ENCODE measurements at places on chromosomes 6 and 20.

GRCh38 chr20:19121463-19121862, 91.0 kb upstream of the SLC24A3 start:
- peak; percentile 14 for DNase-seq

DNA sequence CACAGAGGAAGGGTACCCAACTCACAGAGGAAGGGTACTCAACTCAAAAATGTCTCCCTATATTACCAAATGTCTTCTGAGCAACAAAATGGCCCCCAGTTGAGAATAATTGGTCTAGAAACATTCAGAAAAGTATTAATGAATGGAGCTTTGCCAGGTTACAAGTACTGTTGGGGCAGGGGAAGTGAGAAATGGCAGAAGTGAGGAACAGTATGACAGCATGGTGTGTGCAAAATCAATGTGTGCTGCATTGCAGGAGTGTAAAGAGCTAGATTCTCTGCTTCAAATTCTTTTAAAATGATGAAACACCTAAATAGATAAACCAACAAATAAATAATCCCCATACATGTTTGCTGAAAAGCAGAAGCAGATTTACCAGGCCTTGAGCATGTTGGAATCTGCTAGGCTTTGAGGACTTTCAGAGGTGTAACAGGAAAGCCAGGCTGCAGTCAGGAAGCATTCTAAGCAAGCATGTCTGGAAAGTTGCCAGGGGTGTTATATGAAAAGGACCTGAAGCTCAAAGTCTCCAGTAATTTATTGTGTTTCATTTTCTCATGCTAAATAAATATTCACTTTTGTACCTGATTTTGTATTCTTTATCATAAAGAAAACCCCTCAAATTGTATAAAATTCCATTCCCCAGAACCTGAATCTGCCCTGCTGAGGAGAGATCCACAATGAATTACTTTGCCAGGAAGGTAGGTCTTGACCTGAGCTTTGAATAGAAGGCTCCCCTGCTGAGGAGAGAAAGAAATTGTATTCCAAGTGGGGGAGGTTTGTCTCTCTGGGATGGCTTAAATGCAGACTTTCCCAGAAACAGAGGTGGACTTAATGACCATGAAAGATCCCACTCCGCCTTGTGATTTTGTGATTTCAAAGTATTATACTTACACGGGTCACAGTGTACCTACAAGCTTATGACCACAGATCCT, 265.0 kb upstream of the MARCKS start:
- peak; percentile 30 for DNase-seq

GRCh38 chr20:58331961-58332551, 22.5 kb downstream of the RAB22A start:
- no peak for DNase-seq

- peak; percentile 57 for DNase-seq
These were observed 20.1 kb upstream of the MTCL3 start for GRCh38 chr6:127539272-127539671.

GRCh38 chr20:35617397-35618262, 2.0 kb downstream of the SPAG4 start:
- peak; percentile 76 for DNase-seq

GRCh38 chr20:3101737-3102574, 17.4 kb upstream of the AVP start:
- peak; percentile 70 for DNase-seq

DNA sequence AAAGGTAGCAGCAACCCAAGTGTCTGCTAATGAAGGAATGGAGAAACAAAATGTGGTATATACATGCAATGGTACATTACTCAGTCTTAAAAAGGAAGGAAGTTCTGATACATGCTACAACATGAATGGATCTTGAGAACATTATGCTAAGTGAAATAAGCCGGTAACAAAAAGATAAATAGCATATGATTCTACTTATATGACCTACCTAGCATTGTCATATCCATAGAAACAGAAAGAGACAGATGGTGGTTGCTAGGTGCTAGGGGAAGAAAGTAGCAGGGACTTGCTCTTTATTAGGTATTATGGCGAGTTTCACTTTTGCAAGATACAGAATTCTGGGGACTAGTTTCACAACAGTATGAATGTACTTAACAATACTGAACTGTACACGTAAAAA, 46.6 kb downstream of the UBR2 start:
- DNase-seq = no peak

DNA sequence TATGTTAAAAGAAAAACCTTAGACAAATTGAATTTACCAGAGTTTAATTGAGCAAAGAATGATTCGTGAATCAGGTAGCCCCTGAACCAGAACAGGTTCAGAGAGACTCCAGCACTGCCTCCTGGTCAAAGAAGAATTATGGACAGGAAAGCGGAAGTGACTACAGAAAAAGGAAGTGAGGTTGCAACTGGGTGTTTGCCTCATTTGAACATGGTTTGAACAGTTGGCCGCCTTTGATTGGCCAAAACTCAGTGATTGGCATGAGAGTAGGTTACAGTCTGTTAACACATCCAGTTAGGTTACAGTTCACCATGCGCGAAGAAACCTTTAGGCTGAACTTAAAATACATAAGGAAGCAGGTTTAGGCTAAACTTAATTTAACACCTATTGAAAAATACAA, 248.8 kb downstream of the TFAP2A start:
- DNase-seq = peak; percentile 11

Measured in hematopoietic multipotent progenitor cell treated with erythropoietin and hydrocortisone succinate and interleukin-3 and kit ligand, for 4 days (in vitro differentiated cells).